ENCODE measurements at places on chromosomes 2 and 18.

DNA sequence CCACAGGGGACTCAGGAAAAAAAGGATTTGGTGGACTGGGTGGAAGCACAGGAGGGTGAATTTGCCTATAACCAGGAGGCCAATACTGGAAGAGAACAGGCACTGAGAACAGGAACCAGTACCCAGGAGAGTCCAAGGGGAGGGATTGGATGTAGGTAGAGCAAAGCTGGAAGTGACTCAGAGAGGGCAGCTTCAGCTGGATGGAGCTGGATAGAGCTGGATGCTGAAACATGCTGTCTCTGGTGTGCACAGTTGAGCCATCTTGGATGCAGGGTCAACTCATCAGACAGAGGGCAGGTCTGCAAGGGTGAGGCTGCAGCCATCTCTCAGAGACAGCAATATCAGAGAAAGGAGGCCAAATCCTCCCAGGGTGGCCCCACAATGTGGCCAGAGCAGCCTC, 134.0 kb downstream of the GALNT14 start:
- DNase-seq = no peak

- DNase-seq = no peak
These were observed 36.6 kb downstream of the CAMKMT start for GRCh38 chr2:44398243-44398897.

- no peak for DNase-seq
These were observed 14.0 kb upstream of the IMP4 start for GRCh38 chr2:130328710-130329109.

GRCh38 chr2:219392754-219393153, 5.0 kb upstream of the DNPEP start:
- no peak for DNase-seq

DNA sequence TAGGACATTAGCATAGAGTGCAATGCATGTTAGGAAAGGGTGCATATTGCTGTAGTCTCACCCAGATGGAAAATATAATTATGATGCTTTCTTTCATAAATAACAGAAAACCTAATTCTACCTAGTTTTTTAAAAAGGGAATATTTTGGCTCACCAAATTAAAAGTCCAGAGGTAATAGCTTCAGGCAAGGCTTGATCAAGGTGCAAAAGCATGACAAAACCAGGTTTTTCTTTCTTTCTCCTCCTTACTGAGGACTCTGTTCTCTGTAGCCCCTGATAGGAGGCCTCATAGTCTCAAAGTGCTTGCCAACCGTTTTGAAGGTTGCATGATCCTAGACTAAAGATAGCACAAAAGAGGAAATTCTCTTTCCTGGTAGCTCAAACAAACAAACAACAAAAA, 349.9 kb downstream of the CTNNA2 start:
- DNase-seq = no peak

- DNase-seq = no peak
These were observed 318.7 kb downstream of the CELF4 start for GRCh38 chr18:37246779-37247340.

DNA sequence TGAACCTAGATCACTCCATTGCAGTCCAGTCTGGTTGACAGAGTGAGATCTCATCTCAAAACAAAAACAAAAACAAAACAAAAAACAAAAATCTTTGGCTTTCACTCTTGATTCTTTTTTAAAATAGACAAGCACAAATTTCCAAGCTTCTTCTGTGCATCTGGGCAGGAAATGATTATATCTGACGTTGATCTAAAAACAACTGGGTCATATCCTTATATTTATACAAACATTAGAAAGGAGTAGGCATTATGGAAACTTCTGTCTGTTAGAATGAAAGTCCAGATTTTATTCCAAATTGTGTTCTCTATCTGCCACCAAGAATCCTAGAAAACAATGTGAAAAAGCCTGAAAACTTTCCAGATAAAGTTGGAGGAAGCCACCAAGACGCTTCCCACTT, 26.2 kb upstream of the PMAIP1 start:
- DNase-seq = no peak

DNA sequence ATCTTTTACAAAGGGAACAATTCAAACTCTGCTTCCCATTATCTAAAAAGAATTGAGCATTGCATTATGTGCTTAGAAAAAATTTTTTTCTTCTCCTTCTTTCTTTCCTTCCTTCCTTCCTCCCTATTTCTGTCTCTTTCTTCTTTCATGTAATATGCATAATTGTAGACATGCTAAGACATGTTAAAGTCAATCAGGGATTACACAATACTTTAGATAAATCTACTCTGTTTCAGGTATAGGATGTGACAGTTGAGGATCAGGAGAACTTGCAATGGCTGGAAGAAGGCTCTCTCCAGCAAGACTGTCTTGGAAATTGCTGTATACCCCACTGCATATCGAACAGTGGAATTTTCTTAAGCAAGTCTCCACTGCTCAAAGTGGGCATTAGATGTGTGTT, 9.0 kb upstream of the SPAG16 start:
- no peak for DNase-seq
